ENCODE measurements at places on chromosomes 6 and 20. TPM values are rescaled to one million over a fixed set of nuclear protein-coding genes. Genes with fewer than 3 reads are reported as not detected.
A peak's percentile ranks its signal among the peaks of the same experiment; 100 is the strongest.

Gene BPIFA2
- total RNA-seq: not detected

Gene PGC
- total RNA-seq: not detected

Gene RXRB
- total RNA-seq: 31.0 TPM

DNA sequence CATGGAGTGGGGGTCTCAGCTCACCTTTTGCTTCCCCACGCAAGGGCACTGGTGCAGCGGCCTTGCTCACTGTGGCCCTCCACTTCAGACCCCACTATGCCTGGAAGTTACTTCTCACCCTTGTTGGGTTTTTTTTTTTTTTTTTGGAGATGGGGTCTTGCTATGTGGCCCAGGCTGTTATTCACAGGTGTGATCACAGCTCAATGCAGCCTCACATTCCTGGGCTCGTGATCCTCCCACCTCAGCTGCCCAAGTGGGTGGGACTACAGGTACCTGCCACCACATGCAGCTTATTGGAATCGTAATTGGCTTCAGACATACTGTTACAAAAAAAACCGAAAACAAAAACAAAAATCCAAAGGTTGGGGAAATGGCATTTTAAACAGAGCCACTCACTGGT, 32.4 kb downstream of the NINL start:
- ATAC-seq: no peak

- ATAC-seq: no peak
These were observed 12.4 kb downstream of the MTHFD1L start for GRCh38 chr6:150877928-150878327.

DNA sequence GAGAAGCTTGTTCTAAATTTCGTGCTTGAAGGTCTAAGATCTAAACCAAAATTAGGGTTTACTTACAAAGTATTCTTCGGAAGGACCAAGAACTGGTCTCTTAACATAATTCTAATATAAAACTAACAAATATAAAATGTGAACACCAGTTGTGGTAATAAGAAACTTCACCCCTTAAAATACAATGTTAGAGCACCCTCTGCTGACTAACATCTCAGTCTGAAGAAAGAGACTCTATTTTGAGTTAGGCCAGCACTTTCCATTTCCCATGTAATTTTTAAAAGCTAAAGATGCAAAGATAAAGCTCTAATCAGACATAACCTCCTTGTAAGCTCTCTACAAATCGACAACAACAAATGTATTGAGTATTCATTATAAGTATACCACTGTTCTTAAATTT, 24.6 kb downstream of the ATG5 start:
- no peak for ATAC-seq

DNA sequence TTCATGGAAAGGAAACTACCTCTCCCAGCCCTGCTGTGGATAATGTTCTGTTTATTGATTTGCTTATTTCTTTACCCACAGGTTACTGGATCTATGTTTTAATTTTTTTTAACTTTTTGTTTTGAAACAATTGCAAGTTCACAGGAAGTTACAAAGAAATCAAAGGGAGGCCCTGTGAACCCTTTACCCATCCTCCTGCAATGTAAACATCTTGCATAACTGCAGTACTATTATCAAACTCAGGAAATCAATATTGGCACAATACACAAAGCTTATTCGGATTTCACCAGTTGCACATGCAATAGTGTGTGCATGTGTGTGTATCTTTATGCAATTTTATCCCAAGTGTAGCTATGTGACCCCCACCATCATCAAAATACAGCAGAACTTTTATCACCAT, 398.0 kb downstream of the BTBD3 start:
- ATAC-seq: no peak

DNA sequence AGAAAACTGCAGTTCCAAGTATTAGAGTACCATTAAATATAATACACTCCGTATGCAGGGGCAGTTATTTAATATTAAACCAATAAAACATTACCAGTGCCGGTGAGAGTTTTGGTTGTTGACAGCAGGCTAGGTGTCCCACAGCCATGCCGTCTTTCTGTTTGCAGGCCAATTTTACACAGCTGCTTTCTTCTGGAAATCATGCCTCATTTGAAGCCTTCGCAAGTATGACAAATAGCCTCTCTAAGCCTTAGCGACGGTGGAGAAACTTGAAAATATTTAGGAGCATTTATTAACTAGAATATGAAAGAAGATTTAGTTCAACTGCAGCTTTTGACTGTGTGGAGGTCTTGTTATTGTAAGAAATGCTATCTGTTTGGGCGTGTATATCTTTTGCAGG, 226.0 kb downstream of the BMP2 start:
- ATAC-seq: no peak

GRCh38 chr20:38357653-38358207, 11.4 kb downstream of the LBP start:
- ATAC-seq: peak; percentile 26

- no peak for ATAC-seq
These were observed 110.1 kb downstream of the DLL1 start for GRCh38 chr6:170180671-170181337.

GRCh38 chr20:1335961-1336698, 7.2 kb upstream of the SDCBP2 start:
- ATAC-seq: peak; percentile 86
